ENCODE measurements at places on chromosomes 1 and 21.
A peak's percentile ranks its signal among the peaks of the same experiment; 100 is the strongest.

GRCh38 chr21:15679630-15680029 is 50.2 kb upstream of the USP25 start:
- DNase-seq, result peak; percentile 4

- DNase-seq, result no peak
Observed at GRCh38 chr1:43925846-43926245, 7.8 kb upstream of the ARTN start.

DNA sequence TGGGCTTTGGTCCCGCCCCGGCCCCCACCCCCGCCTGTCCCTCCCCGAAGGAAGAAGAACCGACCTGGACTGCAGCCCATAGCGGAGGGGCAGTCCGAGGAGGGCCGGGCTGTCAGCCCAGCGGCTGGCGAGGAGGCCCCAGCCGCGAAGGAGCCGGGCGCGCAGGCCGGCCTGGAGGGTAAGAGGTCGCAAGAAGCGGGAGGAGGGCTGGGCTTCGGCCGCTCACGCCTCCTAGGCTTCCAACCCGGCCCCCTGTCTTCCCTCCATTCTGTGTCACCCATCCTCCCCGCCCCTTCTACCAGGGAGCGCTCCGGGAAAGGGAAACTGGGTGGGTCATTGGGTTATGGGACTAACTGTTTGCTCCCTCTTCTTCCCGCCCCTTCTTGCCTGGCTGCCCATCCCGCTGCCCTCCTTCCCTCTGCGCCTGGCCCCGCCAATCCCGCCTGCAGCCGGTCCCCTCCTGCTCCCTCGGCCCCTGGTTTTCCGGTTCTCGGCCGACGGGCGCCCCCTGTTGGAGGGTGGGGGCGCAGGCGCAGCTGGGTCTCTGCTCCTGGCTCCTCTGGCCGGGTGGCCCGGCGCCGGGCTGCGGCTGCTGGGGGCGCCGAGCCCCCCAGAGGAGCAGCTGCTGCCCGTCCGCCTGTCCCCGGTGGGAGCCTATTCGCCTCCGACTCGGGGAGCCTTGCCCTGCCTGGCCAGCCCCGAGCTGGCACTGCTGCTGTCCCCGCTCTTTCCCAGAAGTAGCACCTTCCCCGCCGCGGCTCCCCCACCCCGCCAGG is 2.4 kb downstream of the RUSC1 start:
- peak; percentile 88 for DNase-seq

GRCh38 chr1:9482816-9483572 is 56.3 kb upstream of the SLC25A33 start:
- no peak for DNase-seq

- no peak for DNase-seq
Observed at GRCh38 chr1:181742426-181742825, 259.1 kb downstream of the CACNA1E start.

GRCh38 chr1:201714542-201715329 is 114.2 kb upstream of the IPO9 start:
- peak; percentile 18 for DNase-seq

DNA sequence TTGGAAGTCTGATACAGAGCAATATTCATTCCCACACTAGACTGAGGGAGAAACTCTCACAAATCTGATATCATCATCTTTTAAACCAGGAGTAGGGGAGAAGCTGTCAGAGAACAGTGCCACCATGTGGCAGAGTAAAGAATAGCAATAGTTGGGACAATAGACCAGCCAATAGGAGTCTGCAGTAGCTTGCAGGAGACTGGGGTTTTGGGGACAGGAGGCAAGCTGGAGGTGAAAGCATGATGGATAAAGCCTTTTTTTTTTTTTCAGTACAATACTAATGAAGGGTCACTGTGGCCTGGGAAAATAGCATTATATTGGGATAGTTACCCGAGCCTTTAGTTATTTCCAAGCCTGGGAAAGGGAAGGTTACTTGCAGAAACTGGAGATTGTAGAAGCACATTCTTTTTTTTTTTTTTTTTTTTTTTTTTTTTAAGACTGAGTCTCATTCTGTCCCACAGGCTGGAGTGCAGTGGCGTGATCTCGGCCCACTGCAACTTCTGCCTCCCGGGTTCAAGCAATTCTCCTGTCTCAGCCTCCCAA is 120.7 kb downstream of the S1PR1 start:
- peak; percentile 72 for DNase-seq

DNA sequence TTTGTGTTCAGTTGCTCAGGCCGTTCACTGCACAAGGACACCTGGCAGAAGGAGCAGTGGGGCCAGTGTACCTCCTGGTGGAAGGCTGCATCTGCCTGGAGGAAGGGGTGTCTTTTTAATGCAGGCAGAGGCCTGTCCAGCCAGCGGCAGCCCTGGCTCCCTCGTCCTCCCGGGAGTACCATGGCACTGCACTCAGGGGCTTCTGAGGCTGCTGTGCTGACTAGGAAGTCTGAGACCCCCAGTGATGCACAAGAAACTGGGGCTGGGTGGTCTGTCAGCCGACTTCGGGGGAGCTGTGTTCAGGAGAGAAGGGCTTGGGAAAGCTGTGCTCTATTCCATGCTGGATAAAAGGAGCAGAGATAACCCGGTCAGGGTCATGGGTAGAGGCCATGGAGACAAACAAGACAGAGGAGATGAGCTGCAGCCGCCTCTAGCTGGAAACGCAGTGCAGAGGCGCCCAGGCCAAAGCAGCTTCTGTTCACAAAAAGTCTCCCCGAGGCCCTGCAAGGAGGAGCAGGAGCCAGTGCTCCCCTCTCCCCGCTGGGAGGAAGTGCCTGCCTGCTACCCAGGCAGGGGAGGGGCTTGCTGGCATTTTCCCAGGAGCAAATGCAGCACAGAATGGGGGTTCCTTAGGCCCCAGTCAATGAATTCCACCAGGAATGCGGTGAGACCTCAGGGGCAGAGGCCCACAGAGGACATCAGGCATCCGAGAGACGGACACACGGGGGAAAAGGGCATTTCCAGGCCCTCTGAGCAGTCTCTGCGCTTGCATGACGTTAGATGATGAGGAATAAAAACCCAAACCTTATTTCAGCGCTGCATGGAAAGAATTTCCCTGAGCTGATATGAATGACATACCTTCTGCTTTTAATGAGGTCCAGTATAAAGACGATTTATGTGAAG is 17.2 kb upstream of the C2CD2 start:
- no peak for DNase-seq

- DNase-seq, result no peak
Observed at GRCh38 chr1:88609051-88609450, 75.0 kb upstream of the PKN2 start.

DNA sequence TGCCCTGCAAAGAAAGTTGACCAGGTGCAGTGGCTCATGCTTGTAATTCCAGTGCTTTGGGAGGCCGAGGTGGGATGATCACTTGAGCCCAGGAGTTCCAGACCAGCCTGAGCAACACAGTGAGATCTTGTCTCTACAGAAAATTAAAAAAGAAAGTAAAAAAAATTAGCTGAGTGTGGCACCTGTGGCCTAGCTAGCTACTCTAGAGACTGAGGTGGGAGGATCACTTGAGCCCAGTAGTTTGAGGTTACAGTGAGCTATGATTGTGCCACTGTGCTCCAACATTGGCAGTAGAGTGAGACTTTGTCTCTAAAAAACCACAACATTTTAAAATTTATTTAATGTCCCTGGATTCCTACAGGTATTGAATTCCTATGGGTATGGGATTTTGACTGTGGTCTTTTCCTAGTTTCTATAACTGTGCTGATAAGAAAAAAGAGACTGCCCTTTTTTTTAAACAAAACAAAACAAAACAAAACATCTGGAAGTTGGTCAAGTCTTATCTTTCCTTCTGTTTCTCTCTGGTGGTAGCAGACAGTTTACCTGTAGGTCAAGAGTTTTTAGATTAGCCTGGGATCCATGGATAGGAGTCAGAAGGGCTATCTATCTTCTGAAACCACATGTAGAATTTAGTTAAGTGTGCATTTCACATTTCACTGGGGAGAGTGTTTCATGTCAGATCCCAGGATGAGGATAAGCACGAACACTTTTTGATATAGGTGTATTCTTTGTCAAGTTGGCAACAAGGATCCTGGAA is 18.8 kb downstream of the UCK2 start:
- no peak for DNase-seq

DNA sequence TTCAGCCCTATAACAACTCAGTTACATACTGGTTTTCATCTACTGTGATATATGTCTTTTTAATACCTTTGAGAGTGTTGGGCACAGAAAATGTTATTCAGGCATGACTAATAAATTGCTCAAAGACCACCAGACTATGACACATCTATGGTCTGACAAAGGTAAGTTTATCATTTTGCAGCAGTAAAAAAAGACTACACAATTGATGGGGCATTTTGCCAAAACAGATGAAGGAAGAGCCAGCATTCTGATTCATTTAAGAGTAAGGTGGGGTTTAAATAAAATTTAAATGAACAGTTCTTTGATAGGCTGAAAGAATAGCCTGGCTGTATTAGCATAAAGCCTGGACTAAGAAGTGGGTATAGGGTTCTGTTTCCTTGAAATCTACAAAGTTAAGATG is 8.8 kb upstream of the RNPC3 start:
- peak; percentile 3 for DNase-seq

- no peak for DNase-seq
Observed at GRCh38 chr1:189205863-189206262, 1271.8 kb downstream of the BRINP3 start.

DNA sequence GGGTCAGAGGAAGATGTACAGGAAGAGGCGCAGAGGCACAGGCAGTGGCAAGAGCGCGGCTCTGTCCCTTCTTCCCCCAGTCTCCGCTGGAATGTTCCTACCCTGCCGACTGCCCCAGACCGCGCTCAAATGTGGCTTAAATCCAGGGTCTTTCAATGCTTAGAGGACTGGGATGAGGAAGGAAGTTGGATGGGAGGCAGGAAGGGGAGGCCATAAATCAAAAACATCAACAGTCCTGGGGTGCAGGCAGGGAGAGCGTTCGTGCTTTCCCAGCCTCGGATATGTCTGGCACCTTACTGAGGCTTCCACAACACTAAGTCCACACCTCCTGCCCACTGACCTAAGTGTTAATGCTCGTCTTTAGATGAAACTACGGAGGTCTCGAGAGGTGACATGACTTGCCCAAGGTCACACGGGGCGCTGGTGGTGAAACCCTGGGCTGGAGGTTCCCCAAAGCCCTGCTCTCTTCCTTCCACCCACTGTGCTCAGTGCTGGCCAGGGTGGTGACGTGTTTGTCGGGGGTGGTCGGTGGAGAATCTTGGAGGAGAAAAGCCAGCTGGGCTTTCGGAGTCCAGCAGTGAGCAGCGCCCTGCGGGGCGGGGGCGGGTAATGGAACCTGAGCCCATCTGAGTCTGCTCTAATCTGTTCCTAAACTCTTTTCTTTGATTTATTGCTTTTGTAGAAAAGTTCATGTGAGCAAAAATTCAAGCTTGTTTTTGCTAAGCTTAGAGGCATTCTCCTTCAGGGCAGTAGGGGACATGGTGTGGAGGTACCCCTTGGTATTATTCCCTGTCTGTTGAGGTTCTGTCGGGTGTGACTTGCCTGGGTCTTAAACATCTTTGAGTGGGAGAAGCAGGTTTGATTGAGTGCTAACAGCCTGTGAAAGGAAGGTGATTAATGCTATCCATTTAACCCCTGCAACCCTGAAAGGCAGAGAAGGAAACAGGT is 708 bp downstream of the CDA start:
- peak; percentile 4 for DNase-seq

DNA sequence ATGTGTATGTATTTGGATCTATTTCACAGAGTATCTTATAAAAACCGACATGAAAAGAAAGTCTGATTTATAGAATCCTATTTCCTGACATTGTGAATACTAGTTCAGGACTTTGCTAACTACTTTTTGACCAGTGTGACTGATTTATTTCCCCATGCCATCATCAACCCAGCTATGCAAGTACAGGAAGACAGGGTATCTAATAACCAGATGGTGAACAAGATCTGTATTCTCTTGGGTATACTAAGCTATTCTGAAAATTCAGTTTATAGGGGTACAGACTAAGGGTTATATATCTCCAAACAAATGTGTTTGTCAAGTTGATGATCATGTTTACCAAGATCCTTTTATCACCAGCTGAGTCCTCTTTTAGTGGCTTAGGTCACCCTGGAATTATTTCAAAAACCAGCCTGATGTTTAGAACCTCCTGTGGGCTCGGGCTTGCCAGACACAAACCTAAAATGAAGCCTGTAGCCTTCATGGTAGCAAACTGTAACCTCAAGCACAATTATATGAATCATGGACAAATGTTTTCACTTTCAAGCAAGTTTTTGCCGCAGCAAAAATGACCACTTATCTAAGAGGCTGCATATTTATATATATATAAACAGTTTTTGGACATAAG is 185.1 kb downstream of the FGGY start:
- DNase-seq, result no peak

DNA sequence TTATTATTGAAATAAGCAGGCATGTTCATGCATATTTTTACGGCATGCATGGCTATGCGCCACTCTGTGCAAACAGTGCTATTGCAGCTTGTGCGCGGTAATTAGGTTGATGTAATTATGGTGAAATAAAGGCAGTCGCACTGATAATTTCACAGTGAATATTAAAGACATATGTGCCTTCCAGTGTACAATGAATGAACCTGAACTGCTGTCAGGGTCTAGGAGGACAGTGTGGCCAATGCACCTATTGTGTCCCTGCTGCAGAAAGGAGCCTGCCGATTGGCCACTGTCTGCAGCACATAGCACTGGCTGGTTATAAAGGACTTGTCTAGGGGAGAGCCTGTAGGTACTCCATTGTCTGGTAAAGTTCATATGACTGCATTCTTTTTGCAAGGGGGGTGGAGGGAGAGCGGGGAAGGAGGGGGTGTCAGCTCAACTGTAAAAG is 340.4 kb downstream of the USP25 start:
- no peak for DNase-seq

DNA sequence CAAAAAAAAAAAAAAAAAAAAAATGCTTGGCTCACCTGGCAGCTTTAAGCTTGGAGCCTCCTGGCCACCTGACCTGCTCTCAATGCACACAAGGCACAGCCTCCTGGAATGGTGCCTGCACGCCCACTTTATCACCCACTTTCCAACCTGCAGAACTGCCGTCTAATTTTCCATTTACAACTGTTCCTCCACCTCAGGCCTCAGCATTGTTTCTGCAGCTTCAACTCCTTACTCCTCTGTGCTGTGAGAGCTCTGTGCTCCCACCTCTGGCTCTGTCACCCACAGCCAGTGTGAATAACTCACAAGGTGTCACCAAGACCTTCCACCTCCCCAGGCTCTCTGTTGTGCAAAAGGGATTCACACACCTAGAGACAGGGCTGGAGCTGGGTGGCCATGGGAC is 38.7 kb upstream of the GPR157 start:
- DNase-seq, result no peak

DNA sequence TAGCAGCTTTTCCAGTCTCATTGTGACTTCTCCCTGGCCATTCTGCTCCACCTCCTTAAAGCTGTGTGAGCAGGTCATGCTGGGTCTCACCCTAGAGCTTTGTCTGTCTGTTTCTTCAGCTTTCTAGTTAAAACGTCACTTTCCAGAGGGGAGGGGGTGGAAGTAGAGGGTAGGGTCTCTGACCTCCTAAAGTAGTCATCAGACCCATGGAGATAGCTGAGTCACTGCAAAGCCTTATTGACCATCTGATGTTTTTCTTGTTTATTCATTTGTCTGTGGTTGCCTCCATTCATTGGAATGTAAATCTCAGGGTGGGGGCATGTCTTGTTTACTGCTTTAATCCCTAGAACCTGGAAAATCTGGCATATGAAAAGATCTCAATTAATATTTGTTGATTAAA is 52.7 kb downstream of the ELF3 start:
- no peak for DNase-seq
